ENCODE measurements at places on chromosomes 16 and 17. TPM values are rescaled to one million over a fixed set of nuclear protein-coding genes. Genes with fewer than 3 reads are reported as not detected.
A peak's percentile ranks its signal among the peaks of the same experiment; 100 is the strongest.

The LDHD gene
- total RNA-seq: 17.0 TPM

The PRCD gene
- total RNA-seq: 3.3 TPM

The PLD2 gene
- total RNA-seq: 42.3 TPM

- DNase-seq: no peak
- H3K4me1 ChIP-seq: no peaks in the 10 kb centered on the region
- no peak overlapping the region for H3K27ac ChIP-seq
These were observed 15.3 kb downstream of the KCNG4 start for GRCh38 chr16:84224554-84224953.

The SYNGR3 gene
- 0.40 TPM for total RNA-seq

DNA sequence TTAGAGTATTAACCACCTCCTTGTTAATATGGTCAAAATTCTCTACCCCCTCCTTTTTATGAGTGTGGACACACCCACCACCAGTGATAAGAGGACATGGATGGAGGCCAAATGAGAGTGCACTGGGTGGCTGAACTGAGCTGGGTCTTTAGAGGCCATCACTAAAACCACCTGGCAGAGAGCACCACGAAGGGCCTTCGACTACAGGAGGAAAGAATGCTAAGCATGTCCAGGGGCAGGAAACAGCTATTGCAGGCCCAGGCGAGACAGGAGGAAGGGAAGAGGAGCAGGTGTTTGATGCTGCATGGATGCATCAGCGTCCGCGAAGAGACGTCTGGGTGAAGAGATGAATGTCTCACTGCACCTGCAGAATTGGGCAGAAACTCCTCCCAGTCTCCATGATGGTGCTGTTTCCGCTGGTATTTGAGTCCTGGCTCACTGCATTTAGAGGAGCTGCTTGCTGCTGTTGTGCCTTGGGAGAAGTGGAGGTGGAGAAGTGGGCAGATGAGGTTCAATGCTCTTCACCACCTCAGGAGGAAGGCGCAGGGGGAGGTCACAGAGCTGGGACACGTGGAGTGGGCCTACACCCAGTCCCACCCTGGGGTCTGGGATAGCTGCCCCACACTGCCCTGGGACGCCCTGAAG lies 33.2 kb downstream of the SPHK1 start:
- H3K27me3 ChIP-seq: no peaks in the 10 kb centered on the region
- DNase-seq: no peak
- H3K4me1 ChIP-seq: peaks cover 15% of the 10 kb centered on the region
- H3K36me3 ChIP-seq: no peaks in the 10 kb centered on the region
- H3K4me3 ChIP-seq: no peak overlapping the region

DNA sequence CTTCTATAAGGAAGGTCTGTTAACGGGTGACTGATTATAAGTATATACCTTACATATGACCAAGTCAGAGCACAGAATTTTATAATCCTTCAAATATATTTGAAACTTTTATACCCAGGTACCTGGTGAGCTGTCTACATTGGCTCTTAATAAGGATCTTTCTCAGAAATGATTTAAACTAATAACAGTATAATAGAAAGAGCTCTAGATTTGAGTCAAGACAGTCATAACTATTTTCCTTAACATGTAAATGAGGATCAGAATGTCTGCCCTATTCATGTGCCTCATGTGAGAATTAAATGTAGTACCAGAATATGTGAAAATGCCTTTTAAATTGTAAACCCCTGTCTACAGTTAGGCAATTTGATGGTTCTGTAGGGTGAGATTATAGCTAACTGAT lies 14.5 kb downstream of the CBFB start:
- no peak overlapping the region for H3K27ac ChIP-seq
- H3K36me3 ChIP-seq: no peaks in the 10 kb centered on the region
- no peak for DNase-seq
- H3K4me3 ChIP-seq: no peak overlapping the region
- H3K4me1 ChIP-seq: no peaks in the 10 kb centered on the region
- H3K27me3 ChIP-seq: no peaks in the 10 kb centered on the region

DNA sequence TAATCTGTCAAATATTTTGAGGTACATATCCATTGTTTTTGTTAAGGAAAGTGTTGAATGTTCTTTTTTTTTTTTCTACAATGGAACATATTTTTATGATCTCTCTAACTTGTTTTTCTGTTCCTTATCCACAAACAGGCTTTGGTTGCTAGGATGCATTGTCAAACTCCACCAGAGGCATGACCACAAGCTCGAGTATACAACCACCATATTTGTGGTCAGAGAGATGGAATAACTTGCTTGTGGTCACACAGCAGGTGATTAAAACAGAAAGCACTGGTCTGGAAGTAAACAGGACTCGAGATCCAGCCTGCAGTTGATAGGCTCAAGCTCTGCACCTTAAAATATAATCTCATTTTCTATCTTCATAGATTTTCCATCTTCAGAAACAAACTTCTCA lies 105.8 kb upstream of the ADAMTS18 start:
- no peak overlapping the region for H3K27ac ChIP-seq
- no peaks in the 10 kb centered on the region for H3K27me3 ChIP-seq
- no peaks in the 10 kb centered on the region for H3K4me1 ChIP-seq
- H3K4me3 ChIP-seq: no peak overlapping the region
- no peak for DNase-seq

The CDIPT gene
- 66.9 TPM for total RNA-seq

DNA sequence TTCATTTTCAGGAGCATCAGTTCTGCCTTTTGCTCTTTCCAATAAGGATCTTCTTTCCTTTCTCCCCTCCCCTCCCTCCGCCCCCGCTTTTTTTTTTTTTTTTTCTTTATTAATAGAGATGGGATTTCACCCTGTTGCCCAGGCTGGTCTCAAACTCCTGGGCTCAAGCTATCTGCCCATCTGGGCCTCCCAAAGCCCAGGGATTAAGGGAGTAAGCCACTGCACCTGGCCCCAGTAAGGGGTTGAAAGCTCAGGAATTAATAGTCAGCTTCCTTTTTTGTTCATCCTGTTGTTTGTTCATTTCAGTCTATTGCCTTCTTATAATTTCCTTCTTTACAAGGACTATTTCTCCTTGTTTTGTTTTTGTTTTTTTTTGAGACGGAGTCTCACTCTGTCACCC lies 7.9 kb upstream of the C17orf58 start:
- H3K4me3 ChIP-seq: no peak overlapping the region
- no peaks in the 10 kb centered on the region for H3K36me3 ChIP-seq
- no peaks in the 10 kb centered on the region for H3K27me3 ChIP-seq
- no peaks in the 10 kb centered on the region for H3K4me1 ChIP-seq
- DNase-seq: no peak

DNA sequence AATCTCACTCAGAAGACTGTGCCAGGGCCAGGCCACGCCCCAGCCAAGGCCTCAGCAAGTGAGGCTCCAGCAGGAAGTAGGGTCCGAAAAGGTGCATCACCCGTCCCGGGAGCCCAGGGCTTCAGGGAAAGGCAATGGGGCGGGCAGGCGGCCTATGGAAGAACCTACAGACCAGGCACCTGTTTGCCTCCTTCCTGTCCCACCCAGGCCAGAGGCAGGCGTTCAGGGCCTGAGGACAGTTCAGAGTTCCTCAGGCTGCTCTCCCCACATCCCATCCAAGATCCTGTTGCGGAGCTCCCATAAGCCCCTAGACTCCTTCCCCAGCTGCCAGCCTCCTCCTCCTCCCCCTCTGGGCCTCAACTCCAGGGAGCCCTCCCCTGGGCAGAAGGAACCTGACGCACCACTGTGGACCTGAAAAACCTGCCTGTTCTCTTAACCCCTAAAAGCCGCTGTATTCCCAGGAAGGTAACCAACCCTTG lies 2.3 kb downstream of the CLUH start:
- H3K4me1 ChIP-seq: peaks cover 20% of the 10 kb centered on the region
- no peak overlapping the region for H3K4me3 ChIP-seq
- DNase-seq: peak; percentile 75
- peaks cover 2% of the 10 kb centered on the region for H3K36me3 ChIP-seq
- H3K27me3 ChIP-seq: no peaks in the 10 kb centered on the region

DNA sequence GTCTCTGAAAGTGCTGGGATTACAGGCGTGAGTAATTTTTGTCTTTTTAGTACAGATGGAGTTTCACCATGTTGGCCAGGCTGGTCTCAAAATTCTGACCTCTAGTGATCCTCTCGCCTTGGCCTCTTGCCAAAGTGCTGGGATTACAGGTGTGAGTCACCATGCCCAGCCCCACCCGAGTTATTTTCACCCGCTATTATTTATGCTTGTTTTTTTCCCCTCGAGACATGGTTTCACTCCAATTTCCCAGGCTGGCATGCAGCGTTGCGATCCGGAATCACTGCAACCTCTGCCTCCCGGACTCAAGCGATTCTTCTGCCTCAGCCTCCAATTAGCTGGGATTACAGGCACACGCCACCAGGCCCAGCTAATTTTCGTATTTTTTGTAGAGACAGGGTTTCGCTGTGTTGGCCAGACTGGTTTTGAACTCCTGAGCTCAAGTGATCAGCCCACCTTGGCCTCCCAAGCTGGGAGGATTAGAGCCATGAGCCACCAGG lies 9.2 kb downstream of the RPL23 start:
- H3K36me3 ChIP-seq: peaks cover 13% of the 10 kb centered on the region
- no peak for DNase-seq
- H3K27ac ChIP-seq: no peak overlapping the region
- H3K4me3 ChIP-seq: no peak overlapping the region
- no peaks in the 10 kb centered on the region for H3K27me3 ChIP-seq

DNA sequence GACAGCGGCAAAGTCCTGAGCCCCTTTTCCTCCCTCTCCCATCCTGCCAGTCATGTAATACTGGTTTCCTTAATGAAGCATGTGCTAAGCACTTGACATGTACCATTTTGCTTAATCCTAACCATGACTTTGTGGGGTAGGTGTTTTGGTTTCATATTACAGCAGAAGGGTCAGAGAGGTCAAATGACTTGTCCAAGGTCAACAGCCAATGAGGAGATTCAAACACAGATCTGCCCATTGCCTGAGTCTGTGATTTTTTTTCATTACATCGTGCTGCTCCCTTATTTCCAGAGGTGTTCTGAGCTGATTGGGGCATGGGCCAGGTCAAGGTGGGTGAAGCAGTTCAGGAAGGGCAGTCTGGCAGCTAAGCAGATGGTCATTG lies 17.6 kb upstream of the PHF12 start:
- no peak overlapping the region for H3K27ac ChIP-seq
- H3K4me3 ChIP-seq: no peak overlapping the region
- H3K4me1 ChIP-seq: peaks cover 22% of the 10 kb centered on the region
- H3K27me3 ChIP-seq: no peaks in the 10 kb centered on the region

GRCh38 chr17:39069114-39069756 lies 82.2 kb downstream of the PLXDC1 start:
- no peaks in the 10 kb centered on the region for H3K36me3 ChIP-seq
- peak; percentile 31 for DNase-seq
- H3K4me3 ChIP-seq: no peak overlapping the region
- no peaks in the 10 kb centered on the region for H3K27me3 ChIP-seq

The TBKBP1 gene
- 9.0 TPM for total RNA-seq

DNA sequence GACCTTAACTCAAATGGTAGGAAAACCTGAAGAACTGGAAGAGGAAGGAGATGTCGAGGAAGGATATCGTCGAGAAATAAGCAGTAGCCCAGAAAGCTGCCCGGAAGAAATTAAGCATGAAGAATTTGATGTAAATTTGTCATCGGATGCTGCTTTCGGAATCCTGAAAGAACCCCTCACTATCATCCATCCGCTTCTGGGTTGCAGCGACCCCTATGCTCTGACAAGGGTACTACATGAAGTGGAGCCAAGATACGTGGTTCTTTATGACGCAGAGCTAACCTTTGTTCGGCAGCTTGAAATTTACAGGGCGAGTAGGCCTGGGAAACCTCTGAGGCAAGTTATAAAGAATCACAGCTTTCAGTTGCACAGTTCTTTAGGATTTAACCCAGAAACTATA lies 15.5 kb downstream of the ERCC4 start:
- no peak overlapping the region for H3K4me3 ChIP-seq
- no peak for DNase-seq
- H3K4me1 ChIP-seq: peaks cover 2% of the 10 kb centered on the region
- no peak overlapping the region for H3K27ac ChIP-seq
- peaks cover 20% of the 10 kb centered on the region for H3K36me3 ChIP-seq

DNA sequence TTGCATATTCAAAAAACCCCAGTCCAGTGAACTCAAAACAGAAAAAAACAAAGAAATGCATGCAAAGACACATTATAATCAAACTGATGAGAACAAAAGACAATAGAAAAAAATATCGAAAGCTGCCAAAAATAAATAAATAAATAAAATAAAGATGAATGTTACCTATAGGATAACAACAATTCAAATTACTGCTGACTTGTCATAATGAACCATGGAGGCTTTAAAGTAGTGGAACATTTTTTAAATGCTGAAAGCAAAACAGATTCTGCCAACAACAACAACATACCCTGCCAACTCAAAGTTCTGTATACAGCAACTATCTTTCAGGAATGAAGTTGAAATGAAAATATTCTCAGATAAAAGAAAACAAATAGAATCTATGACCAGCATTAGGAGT lies 116.6 kb downstream of the CBLN1 start:
- H3K36me3 ChIP-seq: no peaks in the 10 kb centered on the region
- no peak overlapping the region for H3K4me3 ChIP-seq
- no peak overlapping the region for H3K27ac ChIP-seq
- no peaks in the 10 kb centered on the region for H3K27me3 ChIP-seq
- no peaks in the 10 kb centered on the region for H3K4me1 ChIP-seq

GRCh38 chr17:32275060-32276042 lies 9.7 kb downstream of the RHBDL3 start:
- peak; percentile 62 for DNase-seq
- no peaks in the 10 kb centered on the region for H3K36me3 ChIP-seq
- peaks cover 2% of the 10 kb centered on the region for H3K27me3 ChIP-seq

DNA sequence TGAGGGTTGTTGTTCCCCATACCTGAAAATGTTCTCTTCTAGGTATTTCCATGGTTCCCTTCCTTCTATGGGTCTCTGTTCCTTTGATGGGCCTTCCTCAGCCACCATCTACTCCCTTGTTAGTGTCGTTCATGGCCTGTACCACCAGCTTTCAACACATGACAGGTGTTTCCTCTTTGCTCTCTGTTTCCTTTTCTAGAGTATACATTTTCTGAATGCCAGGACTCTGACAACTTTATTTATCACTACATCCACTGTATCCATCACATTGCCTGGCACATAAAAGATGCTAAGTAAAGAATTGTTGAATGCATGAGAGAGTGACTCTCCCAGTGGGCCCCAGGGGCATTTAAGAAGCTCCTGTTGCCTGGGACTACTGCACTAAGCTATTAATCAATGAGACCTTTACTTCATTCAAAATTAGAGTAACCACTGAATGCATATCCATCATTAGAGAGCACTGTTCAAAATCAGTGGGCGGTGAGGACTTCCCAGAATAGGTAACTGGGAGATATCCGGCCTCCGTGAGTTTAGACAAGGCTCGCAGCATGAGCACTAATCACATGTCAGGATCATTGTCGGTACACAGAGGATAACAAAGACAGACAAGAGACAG lies 255.0 kb downstream of the CBLN1 start:
- peaks cover 3% of the 10 kb centered on the region for H3K4me1 ChIP-seq
- H3K4me3 ChIP-seq: no peak overlapping the region
- DNase-seq: peak; percentile 11
- H3K27me3 ChIP-seq: no peaks in the 10 kb centered on the region
- H3K27ac ChIP-seq: no peak overlapping the region
- H3K36me3 ChIP-seq: no peaks in the 10 kb centered on the region

The ZNF319 gene
- 6.0 TPM for total RNA-seq

All from lung (tissue), 17 donors.